ENCODE measurements at places on chromosomes 3 and 15. TPM values are rescaled to one million over a fixed set of nuclear protein-coding genes. Genes with fewer than 3 reads are reported as not detected.
A peak's percentile ranks its signal among the peaks of the same experiment; 100 is the strongest.

DNA sequence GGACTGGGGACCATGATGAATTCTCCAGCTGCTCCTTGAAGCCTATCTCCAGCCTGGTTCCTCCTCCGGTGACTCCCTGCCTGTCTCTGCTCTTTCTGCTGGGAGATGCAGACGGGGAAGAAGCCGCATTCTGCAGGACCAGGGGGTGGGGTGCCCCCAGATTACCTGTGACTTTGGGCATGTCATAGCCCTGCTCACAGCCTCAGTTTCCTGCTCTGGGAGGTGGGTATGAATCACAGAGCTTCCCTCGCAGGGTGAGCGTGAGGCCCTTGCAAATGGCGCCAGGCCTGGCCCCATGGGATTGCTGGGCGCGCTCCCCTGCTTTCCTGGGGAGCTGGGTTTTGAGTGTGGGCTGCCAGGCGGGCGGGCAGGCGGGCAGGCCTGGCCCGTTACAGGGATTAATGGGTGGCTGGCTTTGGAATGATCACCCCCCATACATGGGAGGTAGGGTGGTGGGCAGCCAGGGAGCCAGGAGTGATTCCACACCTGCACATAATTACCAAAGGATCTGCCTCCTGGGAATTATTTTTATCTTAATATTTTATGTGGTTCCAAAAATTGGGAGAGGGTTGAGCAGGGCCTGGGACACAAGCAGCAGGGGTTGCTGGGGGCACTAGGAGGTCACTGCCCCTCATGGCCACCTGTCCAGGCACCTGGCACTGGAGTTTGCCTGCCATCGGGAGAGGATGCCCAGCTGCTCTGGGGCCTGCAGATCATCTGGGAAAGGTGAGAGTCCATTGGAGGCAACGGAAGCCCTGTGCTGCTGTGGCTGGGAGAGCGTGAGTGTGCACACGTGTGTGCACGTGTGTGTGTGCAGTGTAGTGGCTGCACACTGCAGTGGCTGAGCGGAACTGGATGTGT is 106.8 kb downstream of the WNT7A start:
- DNase-seq = no peak

DNA sequence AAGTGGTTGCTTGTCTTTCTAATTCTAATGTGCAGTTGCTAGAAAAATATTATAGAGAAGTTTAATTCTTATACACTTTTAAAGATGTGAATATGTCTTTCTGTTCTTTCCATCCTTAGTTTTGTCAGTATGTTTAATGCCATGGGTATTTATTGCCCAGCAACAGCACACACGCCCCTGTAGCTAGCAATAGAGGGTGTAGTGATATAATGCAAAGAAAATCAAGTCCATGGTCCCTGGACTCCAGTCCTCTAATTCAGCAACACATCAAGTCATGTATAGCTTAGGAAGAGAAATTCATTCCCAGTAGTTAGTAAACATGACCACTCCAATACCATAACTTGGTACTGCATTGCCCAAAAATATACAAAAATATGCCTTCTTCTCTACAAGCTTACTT is 292.4 kb upstream of the NR2F2 start:
- DNase-seq = no peak

DNA sequence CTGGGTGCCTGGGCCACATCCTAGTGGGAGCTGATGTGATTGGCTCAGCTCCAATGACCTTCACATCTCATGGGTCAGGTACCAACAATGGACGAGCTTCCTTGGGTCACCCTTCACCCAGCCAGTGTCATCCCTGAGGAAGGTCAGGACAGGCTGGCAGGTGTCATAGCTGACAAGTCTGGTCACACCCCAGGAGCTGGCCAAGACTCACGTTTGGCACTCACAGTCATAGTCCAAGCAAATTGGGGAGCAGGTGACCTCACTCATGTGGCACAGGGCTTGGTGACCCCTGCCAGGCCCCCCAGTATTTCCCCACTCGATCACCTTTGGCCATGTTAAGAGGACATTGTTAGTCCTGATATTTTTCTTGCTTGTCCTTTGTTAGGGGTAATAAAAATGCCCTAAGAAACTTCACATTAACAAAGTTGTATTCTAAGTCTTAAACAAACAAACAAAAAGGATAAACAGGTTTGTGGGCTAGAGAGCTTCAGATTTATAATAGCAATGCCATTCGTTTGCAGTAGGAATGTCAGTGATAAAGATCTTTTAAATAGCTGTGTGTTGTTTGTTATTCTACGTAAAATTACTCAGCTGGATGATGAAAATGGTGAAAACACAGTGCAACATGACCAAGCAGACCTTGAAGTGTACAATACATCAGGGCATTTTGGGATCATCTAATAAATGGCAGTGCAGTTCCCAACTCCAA is 79.5 kb upstream of the POMGNT2 start:
- DNase-seq = no peak

DNA sequence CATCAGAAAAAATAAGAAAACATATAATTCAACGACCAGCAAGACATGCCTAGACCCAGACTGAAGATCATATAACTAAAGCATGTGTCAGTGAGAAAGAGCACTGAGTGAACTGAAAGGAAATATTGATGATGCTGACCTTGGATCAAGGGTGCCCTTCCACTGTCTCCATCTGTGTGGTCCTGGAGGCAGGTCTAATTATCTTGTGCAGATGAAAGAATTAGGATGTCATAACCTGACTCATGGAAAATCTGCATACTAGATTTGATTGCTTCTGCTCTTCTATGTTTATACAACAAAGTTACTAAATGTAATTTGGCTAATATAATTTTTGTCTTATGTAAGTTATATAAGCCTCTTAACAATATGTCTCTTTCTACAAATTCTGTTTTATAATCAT is 264.6 kb upstream of the TGFBR2 start:
- no peak for DNase-seq

The LTK gene
- 0.69 TPM for total RNA-seq

The GORASP1 gene
- total RNA-seq = 29.9 TPM

DNA sequence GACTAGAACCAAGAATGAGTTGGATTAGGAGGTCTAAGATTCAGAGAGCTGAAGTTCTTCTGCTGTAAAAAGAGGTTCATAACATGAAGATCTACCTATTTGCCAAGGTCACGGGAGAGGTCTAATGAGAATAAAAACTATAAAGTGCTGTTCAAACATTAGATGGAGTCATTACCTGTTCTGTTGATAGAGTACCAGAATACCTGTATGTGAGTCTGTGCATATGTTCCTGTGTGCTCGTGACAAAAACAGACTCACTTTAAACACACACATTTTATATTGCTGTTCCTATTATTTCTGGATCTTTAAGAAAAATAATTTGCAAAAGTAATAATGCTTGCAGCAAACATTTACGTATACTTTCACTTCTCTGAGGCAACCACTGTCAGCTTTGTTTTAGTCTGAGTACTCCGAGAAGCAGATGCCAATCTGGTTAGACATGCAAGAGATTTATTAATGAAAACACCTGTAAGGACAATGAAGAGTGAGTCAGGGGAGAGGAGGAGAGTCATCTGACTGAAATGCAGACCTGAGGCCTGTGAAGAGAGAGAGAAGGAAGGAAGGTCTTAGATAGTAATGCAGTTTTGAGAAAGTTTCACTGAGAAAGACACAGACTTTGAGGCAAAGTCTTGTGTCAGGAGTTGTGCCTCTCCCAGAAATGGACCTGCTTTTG is 221.2 kb downstream of the SQOR start:
- DNase-seq = no peak

DNA sequence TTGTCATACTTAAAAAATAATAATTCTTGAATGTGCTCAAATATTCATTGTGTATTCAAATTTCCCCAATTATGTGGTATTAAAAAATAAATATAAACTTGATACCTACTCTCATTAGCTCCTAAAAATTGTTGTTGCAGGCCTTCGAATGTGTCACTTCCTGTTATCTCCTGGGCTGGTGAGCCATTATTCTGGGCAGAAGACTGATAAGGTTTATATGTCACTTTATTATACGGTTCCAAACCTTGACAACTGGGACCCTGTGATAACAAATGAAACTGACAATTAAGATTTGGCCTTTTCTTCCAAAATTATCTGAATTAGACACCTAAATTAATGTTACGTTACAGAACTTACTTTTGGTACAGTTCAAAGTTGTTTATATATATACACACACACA is 15.0 kb downstream of the CEP152 start:
- DNase-seq = no peak

- no peak for DNase-seq
Observed at GRCh38 chr3:10485380-10485779, 20.0 kb downstream of the ATP2B2 start.

DNA sequence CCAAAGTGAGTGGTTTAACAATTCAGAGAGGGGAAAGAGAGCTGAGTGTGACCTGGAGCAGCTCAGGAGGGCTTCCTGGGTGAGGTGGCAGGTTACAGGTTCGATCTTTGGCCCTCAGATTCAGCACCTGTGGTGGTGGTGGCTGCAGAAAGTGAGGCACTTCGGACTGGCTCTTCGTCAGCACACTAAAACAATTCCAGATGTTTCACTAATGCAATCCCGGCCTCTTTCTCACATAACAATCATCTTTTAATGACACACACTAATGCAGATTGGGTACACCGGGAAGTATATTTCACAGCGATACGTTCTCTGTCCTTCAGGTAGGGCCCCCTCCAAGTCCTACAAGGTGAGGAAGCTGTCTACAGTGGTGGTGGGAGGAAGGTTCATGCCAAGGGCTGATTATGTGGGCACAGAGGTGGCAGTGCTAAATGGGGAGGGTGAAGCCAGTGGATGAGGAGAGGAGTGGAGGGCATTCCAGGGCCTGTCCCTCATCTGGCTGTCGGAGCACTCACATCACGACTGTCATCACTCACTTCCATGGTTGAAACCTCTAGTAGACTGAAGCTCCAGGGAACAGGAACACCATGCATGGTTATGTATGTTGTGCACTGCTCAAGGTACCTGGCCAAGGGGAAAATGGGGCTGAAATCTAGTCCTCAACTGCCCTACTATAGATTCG is 171.1 kb downstream of the RAB11A start:
- peak; percentile 9 for DNase-seq

DNA sequence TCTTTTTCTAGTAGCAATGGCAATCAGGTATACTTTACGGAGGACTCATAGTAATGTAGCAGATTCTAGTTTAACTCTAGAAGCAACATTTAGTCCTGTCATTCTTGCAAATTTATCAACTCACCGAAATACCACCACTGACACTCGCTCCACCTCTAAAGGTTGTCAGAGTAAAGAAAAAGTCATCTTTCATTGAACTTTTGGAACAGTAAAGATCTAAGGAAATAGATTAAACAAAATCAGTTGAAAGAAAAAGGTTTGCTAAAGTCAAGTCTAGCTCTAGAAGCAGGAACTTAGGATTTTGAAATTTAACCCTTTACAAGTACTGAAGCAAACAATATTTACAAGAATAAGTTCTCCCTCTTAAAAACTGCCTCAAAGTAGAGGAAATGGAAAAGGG is 8.7 kb downstream of the ATP8B4 start:
- no peak for DNase-seq

The RPN1 gene
- total RNA-seq = 137 TPM

The SCAMP5 gene
- total RNA-seq = 3.2 TPM

The MAP2K5 gene
- 12.2 TPM for total RNA-seq

The C15orf61 gene
- total RNA-seq = 7.4 TPM

DNA sequence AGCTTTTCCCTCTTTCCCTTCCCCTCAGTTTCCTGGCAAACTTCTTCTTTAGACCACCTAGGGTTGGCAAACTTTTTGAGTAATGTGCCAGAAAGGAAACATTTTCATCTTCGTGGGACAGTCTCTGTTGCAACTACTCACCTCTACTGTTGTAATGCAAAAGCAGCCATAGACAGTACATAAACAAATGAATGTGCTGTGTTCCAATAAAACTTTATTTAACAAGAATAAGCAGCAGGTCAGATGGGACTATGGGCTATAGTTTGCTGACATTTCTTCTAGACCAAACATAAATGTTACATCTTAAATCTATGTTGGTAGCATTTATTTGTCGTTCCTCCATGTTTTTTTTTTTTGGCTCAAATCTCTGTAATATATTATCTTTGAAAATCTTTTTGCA is 552.4 kb downstream of the EDEM1 start:
- no peak for DNase-seq

DNA sequence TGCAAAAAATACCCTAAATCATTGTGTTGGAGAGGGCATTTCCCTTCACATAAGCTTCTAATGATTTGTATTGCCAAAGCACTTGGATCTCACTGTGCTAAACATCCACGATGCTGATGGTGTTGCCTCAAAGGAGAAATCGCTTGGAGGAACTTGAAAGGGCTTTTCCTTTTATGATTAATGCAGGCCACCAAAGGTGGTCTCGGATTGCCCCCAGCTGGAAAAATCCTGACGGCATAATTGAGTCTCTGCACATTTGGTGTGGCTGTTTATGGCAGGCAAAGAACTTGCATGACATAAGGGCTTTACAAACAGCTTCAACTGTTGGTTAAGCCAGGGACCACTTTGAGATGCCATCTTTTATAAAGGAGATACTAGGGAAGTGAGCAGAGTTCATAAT is 664.0 kb upstream of the ADAMTS9 start:
- DNase-seq = no peak

GRCh38 chr15:69663441-69663840 is 210.8 kb downstream of the RPLP1 start:
- no peak for DNase-seq

GRCh38 chr3:153252963-153253362 is 90.9 kb downstream of the RAP2B start:
- DNase-seq = no peak

GRCh38 chr3:48928679-48929078 is 10.0 kb downstream of the ARIH2 start:
- DNase-seq = no peak

- no peak for DNase-seq
Observed at GRCh38 chr3:10292505-10293419, at the start of gene GHRL. TSS of gene GHRL (minus strand) at chr3:10292947. CDS start at chr3:10290180, 2,767 bp downstream.

The HIGD1A gene
- 88.2 TPM for total RNA-seq

DNA sequence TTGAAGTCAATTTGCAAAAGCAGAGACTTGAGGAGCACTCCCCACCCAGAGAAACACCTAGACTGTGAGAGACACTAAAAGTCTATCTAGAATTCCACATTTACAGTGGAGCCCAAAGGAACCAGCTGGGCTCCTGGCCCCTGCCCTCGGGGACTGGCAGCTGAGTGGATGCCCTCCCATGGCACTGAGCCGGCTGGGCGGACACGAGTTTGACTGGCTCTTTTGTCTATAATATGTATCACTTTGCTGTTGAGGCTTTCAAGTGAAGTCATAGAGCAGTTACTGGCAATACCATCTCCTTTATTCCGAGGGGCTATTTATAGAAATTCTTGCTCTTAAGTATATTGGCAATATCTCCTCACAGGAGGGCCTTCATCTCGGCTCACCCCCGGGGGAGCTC is 65.8 kb upstream of the TNFAIP8L3 start:
- no peak for DNase-seq

- no peak for DNase-seq
Observed at GRCh38 chr15:67005294-67005996, 60.0 kb upstream of the SMAD3 start.

The MYO5C gene
- 8.0 TPM for total RNA-seq

DNA sequence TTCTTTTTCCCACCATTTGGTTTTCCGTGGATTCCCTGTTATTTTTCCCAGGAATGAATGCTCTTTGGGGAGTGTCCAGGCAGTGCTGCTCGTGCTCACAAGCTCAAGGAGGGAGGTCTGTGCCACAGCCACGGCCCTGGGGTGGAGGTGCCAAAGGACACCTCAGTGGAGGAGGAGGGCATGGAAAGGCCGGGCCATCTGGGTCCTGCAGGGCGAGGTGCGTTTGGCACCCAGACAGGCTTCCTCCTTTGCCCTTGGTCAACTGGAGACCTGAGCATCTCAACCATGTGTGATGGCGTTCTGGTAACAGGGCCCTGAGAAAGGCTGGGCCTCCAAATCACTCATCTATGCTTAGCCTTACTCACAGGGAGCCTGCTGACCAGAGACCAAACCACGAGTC is 25.4 kb downstream of the KY start:
- no peak for DNase-seq

- no peak for DNase-seq
Observed at GRCh38 chr3:127816783-127817405, 5.4 kb downstream of the MGLL start.

- peak; percentile 22 for DNase-seq
Observed at GRCh38 chr3:188124184-188124583, 29.8 kb upstream of the LPP start.
